ENCODE measurements at places on chromosomes 13 and 19.

DNA sequence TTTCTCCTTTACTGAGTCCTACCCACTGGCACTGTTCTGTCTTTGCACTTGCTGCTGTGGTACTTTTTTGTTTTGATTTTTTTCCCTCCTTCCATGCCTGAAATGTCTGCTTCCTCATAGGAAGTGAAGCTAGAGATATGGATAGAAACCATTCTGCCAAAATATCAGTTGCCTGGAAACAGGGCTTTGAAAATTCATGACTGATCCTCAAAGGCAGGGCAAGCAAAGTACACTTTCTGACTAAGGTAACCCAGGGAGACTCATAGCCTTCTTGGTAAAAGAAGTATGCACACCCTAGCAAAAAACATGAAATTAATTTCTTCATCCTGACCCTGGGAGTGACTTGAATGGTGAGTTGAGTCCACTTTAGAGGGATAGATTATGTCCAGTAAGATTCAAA lies 329.8 kb downstream of the MYO16 start:
- no peak for DNase-seq

- DNase-seq, result no peak
Observed at GRCh38 chr19:17236811-17237543, 8.7 kb downstream of the NR2F6 start.

GRCh38 chr13:101988140-101988539 lies 413.7 kb downstream of the FGF14 start:
- DNase-seq, result no peak

GRCh38 chr13:93080587-93080986 lies 146.0 kb upstream of the GPC6 start:
- DNase-seq, result no peak

All from BJ (cell line).